GM03348 (cell line): ENCODE measurements at places on chromosomes 1 and 21.

DNA sequence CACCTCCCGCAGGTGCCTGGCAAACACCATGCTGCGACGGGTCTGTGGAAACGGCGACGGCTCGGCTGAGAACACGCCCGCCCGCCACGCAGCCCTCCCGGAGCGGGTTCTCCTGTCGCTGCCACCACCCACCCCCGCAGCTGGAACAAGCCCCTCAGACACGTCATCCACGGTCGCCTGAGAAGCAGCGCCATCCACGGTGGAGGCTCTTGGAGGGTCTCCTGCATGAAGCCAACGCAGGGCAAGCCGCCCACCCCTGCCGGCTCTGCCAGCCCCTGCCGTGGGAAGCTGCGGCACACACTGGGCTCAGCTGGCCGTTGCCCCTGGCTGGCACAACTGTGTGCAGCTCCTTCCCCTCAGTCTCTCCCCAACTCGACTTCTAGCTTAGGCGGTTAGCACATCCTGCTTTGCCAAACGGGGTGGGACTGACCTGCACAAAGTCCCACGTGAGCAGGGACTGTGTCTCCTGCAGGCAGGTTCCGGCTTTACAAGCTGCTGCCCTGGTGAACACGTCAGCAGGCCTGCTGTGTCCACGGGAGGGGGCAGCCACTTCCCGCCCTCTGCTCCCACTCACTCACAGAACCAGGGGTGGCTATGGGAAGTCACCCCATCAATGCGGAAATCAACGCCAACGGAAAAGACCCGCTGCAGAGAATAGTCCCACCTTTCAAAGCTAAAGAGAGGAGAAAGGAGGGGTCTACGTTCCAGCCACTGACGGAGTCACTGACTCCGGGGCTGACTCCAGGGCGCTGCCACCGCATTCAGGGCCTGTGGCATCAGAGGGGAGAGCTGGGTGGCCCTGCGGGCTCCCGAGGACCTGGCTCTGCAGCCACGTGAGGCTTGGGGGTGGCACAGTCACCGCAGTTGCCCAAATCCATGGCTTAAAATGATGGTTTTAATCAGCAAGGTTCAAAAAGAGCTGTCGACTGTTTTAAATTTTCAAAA is 10.3 kb downstream of the POFUT2 start:
- DNase-seq = no peak

DNA sequence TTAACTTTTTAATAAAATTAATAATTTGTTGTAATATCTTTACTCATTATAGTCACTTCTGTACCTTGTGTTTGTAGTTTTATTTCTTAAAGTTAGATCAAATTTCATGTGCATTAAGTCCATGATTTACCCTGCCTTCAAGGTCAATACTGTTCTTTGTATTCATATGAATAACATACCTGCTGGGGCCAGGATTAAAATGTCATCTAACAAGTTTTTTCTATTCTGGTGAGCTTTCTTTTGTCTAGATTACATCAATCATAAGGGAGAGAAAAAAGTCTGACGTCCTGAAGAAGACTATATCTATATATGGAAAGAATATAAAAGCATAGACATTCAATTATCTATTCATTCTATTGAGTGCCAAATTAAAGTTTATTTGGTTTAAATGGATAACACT is 232.6 kb downstream of the COL11A1 start:
- no peak for DNase-seq

GRCh38 chr1:172698224-172698623 is 39.3 kb downstream of the FASLG start:
- DNase-seq = no peak

GRCh38 chr1:62407398-62408009 is 29.3 kb upstream of the USP1 start:
- peak; percentile 72 for DNase-seq

DNA sequence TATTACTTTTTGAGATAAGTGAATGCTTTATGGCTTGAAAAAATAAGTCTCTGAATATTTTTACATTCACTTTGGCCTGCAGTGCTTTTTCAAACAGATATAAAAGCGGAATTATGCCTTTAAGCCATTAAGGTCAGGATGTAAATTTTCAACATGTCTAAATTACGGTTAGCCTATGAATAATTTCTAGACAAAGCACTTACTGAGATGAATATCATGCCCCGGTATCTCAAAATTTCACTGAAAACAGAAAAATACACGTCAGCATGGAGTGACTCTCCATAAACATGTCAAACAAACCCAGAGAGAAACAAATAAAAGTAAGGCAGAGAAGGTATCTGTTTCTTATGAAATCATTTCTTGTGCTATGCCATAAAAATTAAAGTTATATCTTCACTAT is 853.9 kb downstream of the KCNT2 start:
- no peak for DNase-seq

- no peak for DNase-seq
Observed at GRCh38 chr1:158227904-158228623, 26.2 kb upstream of the CD1A start.

- no peak for DNase-seq
Observed at GRCh38 chr1:39637361-39637760, 2.1 kb downstream of the HEYL start.

DNA sequence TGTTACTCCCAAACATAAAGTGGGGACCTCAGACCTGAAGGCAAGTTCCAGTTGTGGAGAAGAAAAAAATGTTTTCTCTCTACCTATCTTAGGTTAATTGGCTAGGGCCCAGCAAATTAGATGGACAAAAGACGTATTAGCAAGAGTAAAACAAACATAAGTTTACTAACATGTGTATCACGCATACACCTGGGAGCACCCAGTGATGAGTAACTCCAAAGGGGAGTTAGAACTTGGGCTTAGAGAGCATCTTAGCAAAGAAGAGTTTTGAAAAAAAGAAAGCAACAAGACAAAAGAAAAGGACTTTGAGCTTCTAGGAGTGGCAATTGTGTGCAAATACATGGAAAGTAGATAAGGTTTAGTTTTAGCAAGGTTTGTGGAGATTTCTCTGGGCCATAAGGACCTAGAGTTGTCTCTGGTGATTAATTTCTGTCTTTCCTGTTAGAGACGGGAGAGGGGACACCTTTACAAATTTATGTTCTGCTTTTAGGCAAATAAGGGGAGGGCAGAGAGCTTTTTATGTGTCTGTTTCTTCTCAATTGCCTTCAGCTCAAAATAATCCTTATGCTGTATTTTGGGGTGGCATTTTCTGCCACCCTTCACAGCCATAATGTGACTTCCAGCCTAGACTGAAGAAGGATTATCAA is 76.7 kb upstream of the PTGFRN start:
- no peak for DNase-seq

DNA sequence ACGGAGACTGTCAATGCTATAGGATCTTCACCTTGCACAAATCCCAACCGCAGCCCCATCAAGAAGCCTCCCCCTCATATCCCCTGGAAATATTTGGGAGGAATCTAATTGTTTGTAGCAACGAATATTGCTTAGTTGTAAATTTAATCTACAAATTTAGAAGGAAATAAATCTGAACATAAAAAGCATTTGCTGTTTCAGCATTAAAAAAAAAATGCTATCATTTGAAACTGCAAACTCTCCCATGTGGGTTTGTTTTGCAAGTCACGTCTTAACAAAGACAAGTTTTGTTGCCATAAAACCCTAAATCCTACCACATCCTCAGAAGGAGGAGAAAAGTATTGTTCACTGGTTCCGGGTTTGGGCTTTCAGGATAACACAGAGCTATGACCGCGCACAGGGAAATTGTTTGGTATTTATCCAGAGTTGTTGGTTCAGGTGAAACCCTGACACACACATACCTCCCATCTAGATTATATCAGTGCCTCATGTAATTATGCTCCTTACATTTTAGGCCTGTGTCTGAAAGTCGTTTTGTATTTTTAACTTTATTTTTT is 279.6 kb downstream of the TM2D1 start:
- no peak for DNase-seq

DNA sequence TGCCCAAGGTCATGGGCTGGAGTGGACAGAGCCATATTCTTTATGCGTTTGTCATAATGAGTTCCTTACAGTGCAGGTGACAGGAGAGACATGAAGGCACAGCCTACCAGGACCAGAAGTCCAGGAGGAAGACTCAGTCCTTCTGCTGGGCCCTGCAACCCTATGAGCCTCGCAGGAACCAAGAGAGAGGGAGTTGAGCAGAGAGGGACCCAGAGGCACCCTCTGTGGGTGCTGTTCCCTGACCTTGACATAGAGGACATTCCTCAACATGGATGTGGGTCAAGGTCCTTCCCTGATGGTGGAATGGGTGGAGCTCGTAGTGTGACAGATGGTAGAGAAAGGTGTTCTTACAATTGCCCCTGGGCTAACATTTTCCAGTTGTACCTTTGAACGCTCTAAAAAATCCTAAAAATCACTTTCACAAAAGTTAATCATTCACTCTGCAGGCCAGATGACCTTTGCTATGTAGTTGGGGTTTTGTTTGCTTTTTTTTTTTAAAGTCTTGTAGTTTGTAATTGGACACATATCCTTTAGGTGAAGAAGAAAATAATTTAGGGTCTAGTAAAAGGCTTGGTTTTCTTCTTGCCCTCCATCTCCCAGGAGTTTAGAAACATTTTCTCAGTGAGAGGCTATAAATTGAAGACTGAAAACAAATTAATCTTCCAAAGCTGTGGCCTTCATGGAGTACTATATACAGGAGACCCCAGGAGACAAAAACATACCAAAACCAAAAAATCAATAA is 41.9 kb downstream of the MAB21L3 start:
- DNase-seq = no peak

GRCh38 chr1:87197156-87197555 is 131.5 kb upstream of the LMO4 start:
- peak; percentile 36 for DNase-seq
